Hematopoietic multipotent progenitor cell treated with erythropoietin and hydrocortisone succinate and interleukin-3 and kit ligand, for 8 days (in vitro differentiated cells): ENCODE measurements at places on chromosomes 16 and 17.

GRCh38 chr16:31430380-31431052, 2.4 kb upstream of the COX6A2 start:
- DNase-seq = no peak

DNA sequence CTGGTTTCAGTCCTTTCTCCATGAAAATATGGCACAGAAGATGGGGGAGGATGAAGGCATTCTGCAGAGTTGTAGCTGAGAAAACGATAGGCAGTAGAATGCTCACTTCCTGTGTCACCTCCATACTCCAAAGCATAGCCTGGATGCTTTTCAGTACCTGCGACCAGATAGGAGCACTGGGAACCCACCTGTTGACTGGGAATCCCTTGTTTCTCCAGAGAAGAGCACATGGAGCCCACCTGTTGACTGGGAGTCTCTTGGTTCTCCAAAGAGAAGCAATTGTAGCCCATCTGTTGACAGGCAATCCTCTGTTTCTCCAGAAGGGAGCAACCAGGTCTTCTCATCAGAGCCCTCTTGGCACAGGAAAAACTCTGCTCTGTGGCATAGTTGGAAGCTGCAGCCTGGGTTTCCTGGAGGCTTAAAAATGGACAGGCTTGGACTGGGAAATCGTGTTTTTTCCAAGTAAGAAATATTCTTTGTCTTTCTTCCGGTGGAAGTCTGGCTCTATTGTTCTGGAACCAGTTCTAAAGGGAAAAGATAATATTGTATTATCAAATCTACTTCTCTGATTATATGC, 13.2 kb downstream of the TERF2IP start:
- DNase-seq = no peak

DNA sequence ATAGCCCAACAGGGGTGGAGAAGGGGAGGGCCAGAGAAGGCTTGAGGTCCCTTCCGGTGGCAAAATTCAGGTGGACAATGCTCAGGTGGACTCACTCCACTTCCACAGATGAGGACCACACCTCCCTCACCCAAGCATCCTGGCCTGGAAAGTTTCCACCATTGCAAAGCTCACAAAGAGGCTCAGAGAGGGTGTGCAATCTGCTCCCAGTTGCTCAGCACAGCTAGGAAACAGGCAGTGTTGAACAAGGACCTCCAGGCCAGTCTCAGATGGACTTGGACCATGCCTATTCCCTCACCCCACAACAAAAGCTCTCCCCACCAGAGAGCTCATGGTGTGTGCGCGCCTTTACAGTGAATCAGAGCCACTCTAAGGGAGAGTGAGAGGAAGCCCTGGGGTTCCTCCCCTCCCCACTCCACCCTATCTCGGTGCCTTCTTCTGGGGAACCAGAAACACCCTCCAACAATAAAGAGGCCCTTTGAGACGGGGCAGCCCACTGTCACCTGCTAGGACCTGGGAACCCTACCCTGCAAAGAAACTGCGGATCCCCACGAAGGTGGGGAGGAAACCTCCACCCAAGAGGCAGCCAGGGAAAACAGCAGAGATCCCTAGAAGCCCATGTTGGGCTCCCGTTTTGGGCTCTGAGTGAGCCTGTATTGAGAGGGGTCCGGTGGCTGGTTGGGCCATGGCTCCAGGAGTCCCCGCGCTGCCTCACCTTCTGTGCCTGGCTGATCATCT, 1.6 kb downstream of the FAM83G start:
- no peak for DNase-seq

- no peak for DNase-seq
These were observed 153.0 kb upstream of the CIBAR2 start for GRCh38 chr16:85265161-85265784.

- DNase-seq = peak; percentile 9
These were observed 23.9 kb upstream of the CAPNS2 start for GRCh38 chr16:55542459-55543082.

DNA sequence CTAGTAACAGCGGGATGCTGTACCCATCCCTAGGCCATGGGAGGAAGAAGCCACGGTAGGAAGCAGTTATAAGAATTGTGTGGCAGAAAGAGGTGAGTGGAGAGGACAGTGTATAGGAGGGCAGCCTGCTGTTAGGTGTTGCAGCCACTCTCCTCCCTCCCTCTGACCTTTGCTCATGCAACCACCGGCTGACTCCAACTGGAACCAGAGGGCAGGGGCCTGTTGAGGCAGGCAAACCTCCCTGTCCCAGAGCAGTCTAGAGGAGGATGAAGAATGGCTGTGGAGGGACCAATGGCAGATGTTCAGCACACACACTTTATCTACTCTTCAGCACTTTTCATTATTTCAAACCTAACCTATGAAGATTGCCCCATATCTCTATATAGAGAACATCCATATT, 2.2 kb downstream of the TXNL4B start:
- DNase-seq = no peak

- peak; percentile 20 for DNase-seq
These were observed 92.0 kb downstream of the MAP2K6 start for GRCh38 chr17:69506489-69506888.

GRCh38 chr17:56596691-56597494, 3.4 kb downstream of the NOG start:
- DNase-seq = no peak

DNA sequence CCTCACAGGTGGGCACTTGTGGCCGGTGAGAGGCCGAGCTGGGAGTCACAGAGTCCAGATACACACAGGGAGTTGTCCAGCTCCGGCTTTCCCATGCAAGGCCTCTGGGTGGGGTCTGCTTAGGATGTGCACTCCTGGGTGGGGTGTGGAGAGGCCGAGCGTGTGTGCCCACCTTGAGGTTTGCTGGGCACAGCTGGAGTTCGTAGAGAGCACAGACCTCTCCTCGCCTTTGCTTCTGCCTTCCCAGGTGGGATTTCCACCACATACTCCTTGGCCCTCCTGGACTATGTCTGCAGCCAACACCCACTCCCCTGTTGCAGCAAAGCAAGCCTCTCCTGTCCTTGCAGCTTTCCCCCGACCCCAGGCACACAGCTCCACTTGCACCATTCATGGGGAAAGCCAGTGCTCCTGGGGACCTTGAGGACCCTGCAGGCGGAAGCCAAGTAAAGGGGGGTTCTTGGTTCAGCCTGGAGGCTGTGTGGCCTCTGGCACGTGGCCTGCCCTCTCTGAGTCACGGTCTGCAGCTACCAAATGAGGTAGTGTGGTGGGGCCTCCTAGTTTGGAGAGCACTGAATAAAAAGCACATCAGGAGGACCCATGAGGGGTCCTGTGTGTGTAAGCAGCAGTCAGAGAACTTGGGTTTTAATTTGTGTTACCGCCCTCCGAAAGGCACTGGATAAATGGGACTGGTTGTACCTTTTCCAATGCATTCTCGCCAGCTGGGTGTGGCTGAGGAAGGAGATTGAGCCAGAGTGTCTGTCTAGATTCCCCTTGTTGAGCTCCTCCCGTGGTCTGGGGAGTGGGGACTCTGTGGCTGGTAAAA, 31.5 kb downstream of the MPRIP start:
- no peak for DNase-seq

GRCh38 chr17:29111816-29112499, 68.2 kb downstream of the MYO18A start:
- DNase-seq = peak; percentile 69

DNA sequence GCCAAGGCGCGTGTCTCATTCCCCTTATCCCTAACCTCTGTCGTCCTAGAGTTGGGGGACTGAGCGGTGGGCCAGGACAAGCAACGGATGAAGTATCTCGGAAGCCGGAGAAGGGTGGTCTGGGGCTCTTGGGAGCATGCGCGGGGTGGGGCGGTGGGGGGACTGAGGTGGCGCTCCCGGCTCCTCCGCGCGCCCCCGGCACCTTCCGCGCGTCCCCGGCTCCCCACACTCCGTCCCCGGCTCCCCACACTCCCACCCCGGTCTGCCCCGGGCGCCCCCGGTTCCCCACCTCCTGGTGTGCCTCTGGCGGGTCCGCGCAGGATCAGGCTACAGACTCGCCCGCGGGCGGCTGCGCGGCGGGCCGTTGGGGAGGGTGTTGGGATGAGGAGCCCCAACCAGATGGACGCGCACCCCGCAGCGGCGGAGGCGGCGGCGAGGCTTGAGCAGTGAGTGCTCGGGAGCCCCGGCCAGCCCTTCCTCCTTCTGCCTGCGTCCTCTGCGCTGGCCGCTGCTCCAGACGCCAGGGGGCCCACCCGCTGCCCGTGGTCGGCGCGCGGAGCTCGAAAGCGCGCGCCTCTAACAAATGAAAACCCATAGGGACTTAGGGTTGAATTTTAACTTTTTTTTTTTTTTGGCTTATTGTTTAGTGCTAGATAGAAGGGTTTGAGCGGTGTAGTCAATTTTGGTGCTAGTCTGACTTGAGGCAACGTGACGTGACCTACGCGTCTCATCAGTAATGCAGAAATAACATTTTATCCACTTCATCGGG, 5.6 kb upstream of the CRYM start:
- peak; percentile 40 for DNase-seq

GRCh38 chr17:42846594-42847280, 2.4 kb downstream of the AOC2 start:
- DNase-seq = no peak

- no peak for DNase-seq
These were observed 69.7 kb upstream of the CHMP6 start for GRCh38 chr17:80921741-80922579.
